ENCODE measurements at places on chromosomes 11 and 22. TPM values are rescaled to one million over a fixed set of nuclear protein-coding genes. Genes with fewer than 3 reads are reported as not detected.

- no peak overlapping the region for H3K4me3 ChIP-seq
- H3K27me3 ChIP-seq = no peaks in the 10 kb centered on the region
- DNase-seq = no peak
- H3K4me1 ChIP-seq = no peaks in the 10 kb centered on the region
- H3K36me3 ChIP-seq = no peaks in the 10 kb centered on the region
- H3K27ac ChIP-seq = no peak overlapping the region
These were observed 101.7 kb downstream of the FAM181B start for GRCh38 chr11:82631722-82632630.

TAF1D gene
- total RNA-seq = 52.5 TPM

POU2AF2 gene
- not detected for total RNA-seq

DNA sequence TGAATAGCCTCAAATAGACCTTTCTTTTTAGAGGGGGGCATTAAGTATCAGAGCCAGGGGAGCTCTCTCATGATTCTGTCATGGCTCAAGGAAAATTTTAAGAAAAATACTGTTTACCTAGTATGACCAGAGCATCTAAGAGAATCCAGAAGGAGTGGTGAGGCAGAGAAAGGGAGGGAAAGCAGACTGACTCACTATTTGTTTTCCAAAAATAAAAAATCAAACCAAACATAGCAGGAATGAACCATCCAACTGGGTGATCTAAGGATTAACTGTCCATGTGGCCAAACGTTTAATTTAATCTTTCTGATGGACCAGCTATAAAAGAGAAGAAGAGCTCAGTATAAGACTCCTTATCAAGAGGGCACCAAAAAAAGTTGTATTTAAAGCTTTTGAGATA, 70.8 kb downstream of the GAB2 start:
- H3K27me3 ChIP-seq = no peaks in the 10 kb centered on the region
- DNase-seq = no peak
- H3K4me3 ChIP-seq = no peak overlapping the region
- no peaks in the 10 kb centered on the region for H3K4me1 ChIP-seq
- no peaks in the 10 kb centered on the region for H3K36me3 ChIP-seq

ST14 gene
- 0.72 TPM for total RNA-seq

DNA sequence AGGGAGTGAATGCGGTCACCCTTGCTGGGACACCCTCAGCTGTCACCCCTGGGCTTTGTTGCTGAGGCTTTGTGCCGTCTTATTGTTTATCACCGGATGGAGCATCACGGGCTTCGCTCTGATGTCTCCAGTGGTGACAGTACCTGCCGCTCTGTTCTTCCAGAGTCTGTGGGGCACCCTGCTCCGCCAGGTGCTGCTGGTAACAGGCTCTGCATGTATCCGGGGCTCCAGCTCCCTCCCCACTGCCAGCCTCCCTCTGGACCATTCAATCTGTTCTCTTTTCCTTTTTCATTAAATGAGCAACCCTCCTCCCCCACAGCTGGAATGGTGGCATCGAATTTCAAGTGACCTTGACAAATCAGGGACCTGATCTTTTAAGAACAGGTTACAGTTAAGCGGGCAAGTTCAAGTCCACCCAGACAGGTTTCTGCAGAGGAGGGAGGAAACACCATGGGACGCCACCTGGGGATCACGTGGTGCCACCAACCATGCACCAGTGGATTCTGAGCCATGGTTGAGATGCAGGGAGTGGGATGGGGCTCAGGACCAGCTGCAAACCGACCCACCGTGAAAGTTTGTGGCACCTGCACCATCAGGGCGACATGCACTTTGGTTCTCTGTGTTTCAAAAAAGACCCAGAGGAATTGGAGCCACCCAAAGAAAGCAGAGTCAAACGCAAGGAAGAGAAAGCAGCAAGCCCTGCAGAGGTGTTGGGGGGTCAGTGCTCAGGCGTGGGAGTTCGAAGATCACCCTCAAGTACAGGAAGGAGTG, 89.3 kb downstream of the BCR start:
- no peak overlapping the region for H3K4me3 ChIP-seq
- DNase-seq = no peak
- H3K36me3 ChIP-seq = peaks cover 60% of the 10 kb centered on the region
- H3K27ac ChIP-seq = no peak overlapping the region
- no peaks in the 10 kb centered on the region for H3K27me3 ChIP-seq

- H3K27ac ChIP-seq = peak overlapping the region; percentile 82
- peaks cover 20% of the 10 kb centered on the region for H3K4me1 ChIP-seq
- peak; percentile 29 for DNase-seq
- H3K4me3 ChIP-seq = no peak overlapping the region
These were observed 42.3 kb downstream of the OSBPL5 start for GRCh38 chr11:3122775-3123201.

POU2F3 gene
- total RNA-seq = not detected

DNA sequence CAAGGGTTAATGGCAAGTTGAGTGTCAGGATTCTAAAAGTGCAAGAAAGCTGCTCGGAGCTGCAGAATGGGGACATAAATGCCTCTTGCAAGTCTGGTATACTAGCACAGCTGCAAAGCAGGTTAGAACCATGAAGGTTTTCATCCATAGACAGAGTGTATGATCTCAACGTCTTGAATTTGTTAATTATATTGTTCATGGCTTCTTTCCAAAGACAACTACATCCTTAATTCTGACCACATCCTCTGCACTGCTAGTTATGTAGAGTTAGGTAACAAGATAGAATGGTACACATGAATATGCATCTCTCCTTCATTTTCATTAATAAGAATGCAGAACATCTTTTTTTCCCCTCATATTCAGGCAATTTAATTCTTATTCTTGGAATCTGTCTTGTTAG, 34.2 kb downstream of the EXPH5 start:
- no peak overlapping the region for H3K4me3 ChIP-seq
- H3K4me1 ChIP-seq = no peaks in the 10 kb centered on the region
- no peak overlapping the region for H3K27ac ChIP-seq
- H3K36me3 ChIP-seq = no peaks in the 10 kb centered on the region

APOBEC3B gene
- total RNA-seq = 2.1 TPM

DNA sequence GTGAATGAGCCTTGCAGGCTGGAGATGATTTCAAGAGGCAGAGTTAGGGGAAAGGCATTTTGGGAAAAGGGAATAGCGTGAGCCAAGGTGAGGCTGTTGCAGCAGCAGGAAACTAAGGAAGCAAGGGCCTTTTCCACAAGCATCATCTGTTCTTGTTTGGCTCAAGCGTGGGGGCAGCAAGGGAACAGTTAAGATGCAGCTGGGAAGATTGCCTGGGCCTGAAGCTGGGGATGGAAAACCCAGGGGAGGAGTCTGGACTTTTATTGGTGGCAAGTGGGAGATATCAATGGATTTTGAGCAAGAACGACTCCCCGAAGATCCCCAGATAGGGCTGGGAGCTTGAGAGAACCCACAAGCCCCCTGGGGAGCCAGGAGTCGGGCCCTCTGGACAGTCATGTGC, 27.3 kb upstream of the PICK1 start:
- no peak overlapping the region for H3K27ac ChIP-seq
- H3K27me3 ChIP-seq = no peaks in the 10 kb centered on the region
- H3K4me3 ChIP-seq = no peak overlapping the region

DNA sequence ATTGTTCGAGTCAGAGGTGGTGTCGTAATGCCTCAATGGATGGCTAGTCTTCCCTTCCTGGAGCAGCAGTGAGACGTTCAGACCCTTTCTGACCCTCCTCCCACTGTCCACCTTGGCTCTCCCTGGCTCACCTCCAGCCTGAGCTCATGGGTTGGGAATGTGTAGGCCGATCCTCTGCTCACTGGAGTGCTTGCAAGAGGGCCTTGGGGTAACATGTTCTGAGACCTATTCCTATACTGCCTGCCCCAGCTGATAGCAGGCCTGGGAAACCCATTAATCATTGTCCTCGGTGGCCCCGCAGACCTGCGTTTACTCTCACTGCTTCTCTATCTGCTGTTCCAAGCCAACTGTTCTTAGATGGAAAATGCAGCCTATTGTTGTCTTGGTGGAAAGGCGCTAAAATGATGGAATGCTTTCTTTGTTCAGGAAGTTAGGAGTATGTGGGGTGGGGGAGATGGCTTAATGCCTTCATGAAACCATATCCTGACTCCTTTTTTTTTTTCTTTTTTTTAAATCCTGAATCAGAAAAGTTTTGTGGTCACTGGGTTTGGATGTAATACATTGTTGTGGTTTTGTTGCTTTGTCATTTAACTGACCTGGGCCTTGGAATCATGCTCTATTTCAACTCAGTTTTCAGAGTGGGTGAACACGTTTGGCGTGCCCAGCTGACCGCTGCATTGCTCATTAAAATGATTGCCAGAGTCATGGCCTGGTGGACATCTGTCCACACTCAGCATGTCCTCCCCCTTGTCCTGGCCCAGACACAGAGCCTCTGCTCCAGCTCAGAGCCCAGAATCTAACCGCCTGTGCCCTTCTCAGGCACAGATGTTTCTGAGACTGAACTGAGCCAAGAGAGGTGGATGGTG, 72.5 kb downstream of the MICAL2 start:
- peak; percentile 72 for DNase-seq
- no peak overlapping the region for H3K4me3 ChIP-seq
- H3K27ac ChIP-seq = peak overlapping the region; percentile 84
- H3K27me3 ChIP-seq = no peaks in the 10 kb centered on the region

DNA sequence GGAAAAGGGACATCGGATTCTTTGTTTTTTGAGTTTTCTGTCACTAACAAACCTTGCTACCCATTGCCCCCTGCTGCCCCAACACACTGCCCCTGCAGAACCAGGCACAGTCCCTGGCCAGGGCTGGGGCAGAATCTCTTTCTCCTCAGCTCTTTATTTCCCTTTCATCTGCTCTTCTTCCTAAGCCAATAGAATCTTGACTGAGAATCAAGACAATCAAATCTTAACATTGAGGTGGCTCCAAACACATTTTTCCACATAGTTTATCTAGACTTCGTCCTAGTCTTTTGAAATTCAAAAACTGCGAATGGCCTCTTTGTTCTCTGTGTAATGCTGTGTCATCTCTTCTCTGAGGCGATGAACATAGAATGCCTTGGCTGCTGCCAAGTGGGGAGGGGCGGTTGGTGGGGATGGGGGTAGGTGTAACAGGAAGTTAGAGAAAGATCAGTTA, 16.1 kb upstream of the NTM start:
- H3K36me3 ChIP-seq = no peaks in the 10 kb centered on the region
- H3K4me3 ChIP-seq = no peak overlapping the region
- DNase-seq = no peak
- no peaks in the 10 kb centered on the region for H3K27me3 ChIP-seq
- no peaks in the 10 kb centered on the region for H3K4me1 ChIP-seq
- no peak overlapping the region for H3K27ac ChIP-seq

- no peaks in the 10 kb centered on the region for H3K27me3 ChIP-seq
- H3K4me1 ChIP-seq = no peaks in the 10 kb centered on the region
- H3K27ac ChIP-seq = no peak overlapping the region
- H3K4me3 ChIP-seq = no peak overlapping the region
- DNase-seq = no peak
These were observed 68.7 kb downstream of the MRTFA start for GRCh38 chr22:40567626-40568328.

MPZL2 gene
- 9.7 TPM for total RNA-seq

GRCh38 chr11:79331203-79331901, 109.5 kb downstream of the TENM4 start:
- H3K4me1 ChIP-seq = no peaks in the 10 kb centered on the region
- no peak for DNase-seq
- H3K27ac ChIP-seq = no peak overlapping the region
- H3K27me3 ChIP-seq = no peaks in the 10 kb centered on the region

- no peaks in the 10 kb centered on the region for H3K27me3 ChIP-seq
- no peak overlapping the region for H3K27ac ChIP-seq
These were observed 237.3 kb downstream of the ST3GAL4 start for GRCh38 chr11:126592496-126593410.

- H3K27me3 ChIP-seq = no peaks in the 10 kb centered on the region
- no peaks in the 10 kb centered on the region for H3K4me1 ChIP-seq
- no peak overlapping the region for H3K4me3 ChIP-seq
- no peak for DNase-seq
- no peak overlapping the region for H3K27ac ChIP-seq
These were observed 3.4 kb upstream of the MOGAT2 start for GRCh38 chr11:75714211-75714610.

GRCh38 chr11:6452219-6452618, 11.4 kb upstream of the HPX start:
- no peak overlapping the region for H3K27ac ChIP-seq
- no peak for DNase-seq
- H3K4me3 ChIP-seq = no peak overlapping the region
- H3K36me3 ChIP-seq = peaks cover 88% of the 10 kb centered on the region
- no peaks in the 10 kb centered on the region for H3K4me1 ChIP-seq
- H3K27me3 ChIP-seq = no peaks in the 10 kb centered on the region

GRCh38 chr11:69899957-69900821, 81.0 kb upstream of the FGF3 start:
- DNase-seq = peak; percentile 37
- H3K27me3 ChIP-seq = no peaks in the 10 kb centered on the region
- H3K4me1 ChIP-seq = no peaks in the 10 kb centered on the region

DNA sequence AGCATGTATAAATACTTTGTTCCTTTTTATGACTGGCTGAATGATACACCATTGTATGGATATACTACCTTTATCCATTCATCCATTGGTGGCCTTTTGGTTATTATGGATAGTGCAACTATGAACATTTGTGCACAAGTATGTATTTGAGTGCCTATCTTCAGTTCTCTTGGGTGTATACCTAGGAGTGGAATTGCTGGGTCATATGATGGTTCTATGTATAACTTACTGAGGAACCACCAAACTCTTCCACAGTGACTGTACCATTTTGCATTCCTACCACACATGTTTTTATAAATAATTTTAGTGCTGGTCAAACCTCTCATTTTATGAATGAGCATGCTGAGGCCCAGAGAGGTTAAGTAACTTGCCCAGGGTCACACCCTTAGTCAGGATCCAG, 3.8 kb upstream of the PATZ1 start:
- H3K4me3 ChIP-seq = no peak overlapping the region
- DNase-seq = no peak
- no peak overlapping the region for H3K27ac ChIP-seq
- H3K27me3 ChIP-seq = no peaks in the 10 kb centered on the region

- DNase-seq = no peak
- peaks cover 50% of the 10 kb centered on the region for H3K4me1 ChIP-seq
- peak overlapping the region; percentile 99 for H3K27ac ChIP-seq
These were observed 2.4 kb downstream of the ATF4 start for GRCh38 chr22:39522567-39523300.

- DNase-seq = no peak
- peak overlapping the region; percentile 83 for H3K27ac ChIP-seq
- no peaks in the 10 kb centered on the region for H3K27me3 ChIP-seq
- no peaks in the 10 kb centered on the region for H3K36me3 ChIP-seq
These were observed 156.8 kb downstream of the NAV2 start for GRCh38 chr11:19869466-19869865.

DNA sequence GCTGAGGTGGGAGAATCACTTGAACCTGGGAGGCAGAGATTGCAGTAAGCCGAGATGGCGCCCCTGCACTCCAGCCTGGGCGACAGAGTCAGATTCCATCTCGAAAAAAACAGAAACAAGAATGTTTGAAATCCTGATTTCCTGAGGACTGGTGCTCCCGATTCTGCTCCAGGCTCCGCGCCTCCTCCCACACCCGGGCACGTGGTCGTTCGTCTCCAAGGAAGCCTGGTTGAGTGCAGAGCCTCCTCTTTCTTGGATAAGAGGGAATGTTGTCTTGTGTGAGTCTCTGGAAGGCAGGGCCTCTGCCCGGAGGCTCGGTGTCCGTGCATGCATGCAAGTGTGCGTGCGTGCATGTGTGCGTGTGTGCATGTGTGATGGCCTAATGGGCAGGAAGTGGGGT, 30.1 kb downstream of the BRSK2 start:
- no peak overlapping the region for H3K27ac ChIP-seq
- no peaks in the 10 kb centered on the region for H3K4me1 ChIP-seq
- H3K36me3 ChIP-seq = no peaks in the 10 kb centered on the region
- no peak for DNase-seq

MYBPC3 gene
- 2,395 TPM for total RNA-seq

GRCh38 chr22:36850056-36850455, 10.8 kb upstream of the NCF4 start:
- peaks cover 4% of the 10 kb centered on the region for H3K4me1 ChIP-seq
- no peak for DNase-seq
- peaks cover 37% of the 10 kb centered on the region for H3K27me3 ChIP-seq
